ENCODE measurements at places on chromosomes 12 and 14. TPM values are rescaled to one million over a fixed set of nuclear protein-coding genes. Genes with fewer than 3 reads are reported as not detected.

The GPR68 gene
- 0.19 TPM for total RNA-seq

The A2M gene
- total RNA-seq, result 420 TPM

The GNG2 gene
- total RNA-seq, result 51.7 TPM

The PPP1R1A gene
- total RNA-seq, result 115 TPM

The GALNT9 gene
- total RNA-seq, result 52.7 TPM

The PGF gene
- 28.4 TPM for total RNA-seq

The ANKLE2 gene
- total RNA-seq, result 187 TPM

The BATF gene
- 12.5 TPM for total RNA-seq

The P2RX2 gene
- total RNA-seq, result 2.8 TPM

The NEK9 gene
- 68.3 TPM for total RNA-seq

The SDR9C7 gene
- not detected for total RNA-seq

The NFE2 gene
- 2.6 TPM for total RNA-seq

The SMIM41 gene
- total RNA-seq, result 1.1 TPM

The SLCO1A2 gene
- not detected for total RNA-seq

The ACOT6 gene
- total RNA-seq, result not detected

The EFS gene
- total RNA-seq, result 7.2 TPM

The ETV6 gene
- 21.4 TPM for total RNA-seq

The HOXC9 gene
- not detected for total RNA-seq

The GOLT1B gene
- total RNA-seq, result 27.1 TPM

The SDR39U1 gene
- 28.8 TPM for total RNA-seq

The PIWIL1 gene
- total RNA-seq, result not detected

The HELB gene
- total RNA-seq, result 7.6 TPM

The PIP4K2C gene
- 17.1 TPM for total RNA-seq

The IFT81 gene
- total RNA-seq, result 4.3 TPM

The SRRM4 gene
- total RNA-seq, result not detected

The SLC2A13 gene
- 25.9 TPM for total RNA-seq

The ART4 gene
- 4.6 TPM for total RNA-seq

The MMP17 gene
- 2.3 TPM for total RNA-seq

The CAPZA3 gene
- not detected for total RNA-seq

The ACOT4 gene
- 3.0 TPM for total RNA-seq

The PLEK2 gene
- 3.4 TPM for total RNA-seq

The VASH1 gene
- 22.9 TPM for total RNA-seq

The STAC3 gene
- 2.0 TPM for total RNA-seq

The TMEM30B gene
- total RNA-seq, result 2.6 TPM

The KRT8 gene
- total RNA-seq, result 1,088 TPM

The KRT78 gene
- 1.9 TPM for total RNA-seq
